8988T (cell line): ENCODE measurements at places on chromosomes 7 and 10.

GRCh38 chr10:132696204-132696603 lies 89.7 kb downstream of the NKX6-2 start:
- no peak for DNase-seq

DNA sequence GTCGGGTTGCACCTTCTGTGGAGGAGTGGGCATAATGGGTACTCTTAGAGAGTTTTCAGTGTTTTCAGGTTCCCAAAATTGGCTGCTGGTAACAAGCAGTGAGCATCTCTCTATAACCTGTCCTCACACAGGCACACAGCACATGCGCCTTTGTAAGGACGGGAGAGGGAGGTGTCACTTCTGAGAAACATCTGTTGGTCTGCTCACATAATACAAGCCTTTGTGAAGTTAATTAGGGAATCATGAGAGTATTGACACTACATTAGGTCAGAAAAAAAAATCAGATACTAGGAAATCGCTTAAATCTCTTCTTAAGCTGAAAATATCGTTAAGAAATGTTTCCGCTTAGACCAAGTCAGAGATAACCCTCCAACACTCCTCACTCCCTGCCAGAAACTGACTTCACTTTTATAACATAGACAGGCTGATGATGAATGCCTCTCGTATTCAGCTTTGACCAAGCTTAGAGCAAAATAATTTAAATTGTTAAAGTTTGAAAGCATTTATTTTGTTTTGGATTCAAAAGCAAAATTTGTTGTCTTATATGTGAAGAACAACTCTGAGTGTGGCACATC lies 769.7 kb downstream of the TNS3 start:
- no peak for DNase-seq

DNA sequence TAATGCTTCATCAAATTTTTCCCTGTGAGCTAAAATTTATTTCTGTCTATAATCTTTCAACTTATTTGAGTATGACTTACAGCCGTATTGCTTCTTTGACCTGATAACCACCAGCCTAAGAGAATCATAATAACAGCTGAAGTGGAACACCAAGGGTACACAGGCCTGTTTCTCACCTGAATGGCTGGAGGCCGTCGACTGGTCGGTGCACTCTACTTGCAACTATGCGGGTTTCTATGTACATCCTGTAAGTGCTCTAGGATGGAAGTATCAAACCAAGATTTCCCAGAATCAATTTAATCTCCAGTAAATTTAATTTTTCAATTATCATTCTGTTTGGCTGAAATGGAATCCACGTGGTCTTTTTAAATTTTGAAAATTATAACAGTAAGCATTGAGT lies 504.8 kb upstream of the PHF14 start:
- DNase-seq, result no peak

- DNase-seq, result no peak
Measured at GRCh38 chr10:84269162-84269561, 24.3 kb downstream of the RGR start.

GRCh38 chr10:89946106-89946505 lies 244.7 kb downstream of the KIF20B start:
- no peak for DNase-seq

DNA sequence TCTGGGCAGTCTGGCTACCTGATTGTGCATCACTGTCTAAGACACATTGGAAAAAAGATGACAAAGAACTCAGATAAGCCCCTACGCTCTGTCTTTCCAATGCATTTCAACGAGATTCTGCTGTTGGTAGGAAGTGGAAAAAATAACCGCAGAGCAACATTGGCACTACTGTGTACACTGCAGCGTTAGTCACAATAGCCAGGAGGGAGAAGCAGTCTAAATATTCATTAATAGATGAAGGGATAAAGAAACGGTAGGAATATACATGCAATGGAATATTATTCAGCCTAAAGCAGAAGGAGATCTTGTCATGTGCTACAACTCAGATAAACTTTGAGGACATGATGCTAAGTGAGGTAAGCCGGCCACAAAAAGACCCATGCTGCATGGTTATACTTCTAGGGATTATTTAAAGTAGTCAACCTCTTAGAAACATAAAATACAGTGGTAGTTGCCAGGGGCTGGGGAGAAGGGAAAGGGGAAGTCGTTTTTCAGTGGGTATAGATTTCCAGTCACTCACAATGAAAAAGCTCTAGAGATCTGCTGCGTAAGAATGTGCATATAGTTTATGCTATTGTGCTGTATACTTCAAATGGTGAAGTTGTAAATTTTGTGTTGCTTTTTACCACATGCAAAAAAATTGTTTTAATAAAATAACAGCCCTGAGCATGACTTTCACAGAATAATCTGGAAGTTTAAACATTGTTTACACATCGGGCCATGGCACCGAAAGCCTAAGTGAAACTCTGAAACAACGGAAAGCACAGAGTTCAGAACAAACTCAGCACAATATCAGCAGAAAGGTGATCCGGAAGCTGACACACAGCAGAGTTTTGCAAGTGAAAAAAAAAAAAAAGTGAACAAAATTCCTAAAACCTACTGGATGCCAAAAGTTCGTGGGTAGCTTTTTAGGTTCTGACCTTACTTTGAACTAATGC lies 40.1 kb downstream of the ELMO1 start:
- DNase-seq, result no peak

- DNase-seq, result no peak
Measured at GRCh38 chr7:156639426-156640256, 933 bp upstream of the RNF32 start.

DNA sequence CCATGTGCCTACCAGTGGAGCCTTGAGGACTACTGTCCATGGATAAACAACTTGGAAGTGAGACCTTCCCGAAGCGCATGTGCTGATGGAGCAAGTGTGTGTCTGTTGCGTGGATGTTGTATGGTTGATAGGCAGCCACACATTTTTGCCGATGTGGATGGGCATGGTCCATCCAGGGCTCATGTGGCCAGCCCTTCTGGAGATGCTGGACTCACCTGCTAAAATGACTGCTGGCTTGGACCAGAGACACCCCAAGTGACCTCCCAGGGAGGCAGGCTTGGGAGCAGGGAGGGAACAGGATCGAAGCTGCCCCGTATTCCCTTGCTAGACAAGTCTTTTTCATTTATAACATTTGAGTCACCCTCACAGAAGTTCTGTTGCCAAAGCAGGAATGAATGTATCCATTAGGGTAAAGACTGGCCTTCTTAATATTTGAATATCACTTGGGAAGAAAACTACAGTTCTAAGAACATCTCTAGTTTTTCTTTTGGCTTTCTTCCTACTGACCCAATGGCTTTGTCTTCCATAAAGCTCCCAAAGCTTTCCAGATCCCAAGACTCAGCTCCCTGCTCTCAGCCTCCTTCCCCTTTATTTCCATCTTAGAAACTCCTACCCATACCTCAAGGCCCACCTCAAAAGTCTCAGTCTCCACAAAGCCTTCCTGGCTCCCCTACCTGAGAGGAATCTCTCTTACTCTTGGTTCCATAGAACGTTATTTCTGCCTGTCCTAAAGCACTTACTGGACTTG lies 3.0 kb downstream of the PTPRE start:
- DNase-seq, result no peak

- no peak for DNase-seq
Measured at GRCh38 chr10:131743190-131744151, 157.3 kb upstream of the PPP2R2D start.

DNA sequence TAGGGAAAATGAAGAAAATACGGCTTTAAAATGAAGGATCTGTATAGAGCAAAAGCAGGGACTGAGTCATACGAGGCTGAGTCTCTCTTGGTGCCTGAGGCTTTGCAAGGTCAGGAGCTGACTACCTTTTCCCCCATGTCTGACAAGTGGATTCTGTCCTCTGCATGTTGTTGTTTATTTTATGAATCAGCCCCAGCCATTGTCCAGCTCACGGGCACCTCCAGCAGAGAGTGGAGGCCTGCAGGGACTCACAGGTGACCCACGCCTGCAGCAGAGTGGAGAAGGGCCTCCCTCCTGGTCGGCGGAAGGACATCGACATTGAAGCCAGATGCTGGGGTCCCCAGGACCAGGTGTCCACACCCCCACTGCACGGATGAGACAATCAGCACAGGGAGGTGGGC lies 233.9 kb downstream of the WDR37 start:
- DNase-seq, result no peak

GRCh38 chr7:105885387-105886111 lies 9.2 kb upstream of the ATXN7L1 start:
- DNase-seq, result no peak

DNA sequence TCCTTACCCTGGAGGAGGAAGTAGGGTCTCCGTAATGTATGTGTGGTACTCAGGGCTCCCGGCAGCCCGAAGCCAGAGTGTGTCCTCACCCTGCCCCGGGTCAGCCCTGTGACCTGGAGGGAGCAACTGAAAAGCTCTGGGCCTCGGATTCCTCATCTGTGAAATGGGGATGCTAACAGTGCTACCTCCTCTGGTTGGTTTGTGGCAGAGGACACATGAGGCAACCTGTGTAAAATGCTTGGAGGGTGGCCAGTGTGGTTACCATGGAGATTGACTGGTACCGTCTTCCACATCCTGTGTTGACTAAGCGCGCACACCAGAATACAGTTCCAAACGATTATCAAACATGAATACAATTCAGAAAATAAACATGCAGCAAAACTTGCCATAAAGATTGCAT lies 163.8 kb upstream of the KLF6 start:
- DNase-seq, result no peak

DNA sequence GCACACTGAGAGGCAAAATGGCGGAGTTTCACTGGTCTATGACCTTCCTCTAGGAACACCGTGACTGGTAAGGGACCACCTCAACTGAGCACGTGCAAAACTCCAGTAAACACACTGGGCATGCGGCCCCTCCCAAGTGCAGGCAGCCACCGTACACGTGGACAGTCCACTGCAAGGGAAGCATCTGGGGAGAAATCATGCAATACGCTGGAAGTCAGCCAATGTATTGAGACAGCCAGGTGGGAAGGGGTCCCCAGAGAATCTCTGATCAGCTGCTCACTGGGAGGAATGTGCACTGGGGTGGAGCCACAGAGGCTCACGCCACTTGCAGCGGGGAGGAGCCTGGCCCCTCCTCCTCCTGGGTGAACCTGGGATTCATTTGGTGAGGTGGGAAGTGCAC lies 49.3 kb downstream of the CFAP46 start:
- no peak for DNase-seq

GRCh38 chr10:30228417-30229036 lies 120.6 kb downstream of the MTPAP start:
- DNase-seq, result no peak
